ENCODE measurements at places on chromosomes 7 and 10.

- peak; percentile 86 for DNase-seq
- H3K27me3 ChIP-seq: no peaks in the 10 kb centered on the region
- no peak overlapping the region for H3K4me3 ChIP-seq
- peaks cover 44% of the 10 kb centered on the region for H3K4me1 ChIP-seq
- no peaks in the 10 kb centered on the region for H3K36me3 ChIP-seq
Measured at GRCh38 chr7:2109936-2110609, 122.7 kb downstream of the MAD1L1 start.

DNA sequence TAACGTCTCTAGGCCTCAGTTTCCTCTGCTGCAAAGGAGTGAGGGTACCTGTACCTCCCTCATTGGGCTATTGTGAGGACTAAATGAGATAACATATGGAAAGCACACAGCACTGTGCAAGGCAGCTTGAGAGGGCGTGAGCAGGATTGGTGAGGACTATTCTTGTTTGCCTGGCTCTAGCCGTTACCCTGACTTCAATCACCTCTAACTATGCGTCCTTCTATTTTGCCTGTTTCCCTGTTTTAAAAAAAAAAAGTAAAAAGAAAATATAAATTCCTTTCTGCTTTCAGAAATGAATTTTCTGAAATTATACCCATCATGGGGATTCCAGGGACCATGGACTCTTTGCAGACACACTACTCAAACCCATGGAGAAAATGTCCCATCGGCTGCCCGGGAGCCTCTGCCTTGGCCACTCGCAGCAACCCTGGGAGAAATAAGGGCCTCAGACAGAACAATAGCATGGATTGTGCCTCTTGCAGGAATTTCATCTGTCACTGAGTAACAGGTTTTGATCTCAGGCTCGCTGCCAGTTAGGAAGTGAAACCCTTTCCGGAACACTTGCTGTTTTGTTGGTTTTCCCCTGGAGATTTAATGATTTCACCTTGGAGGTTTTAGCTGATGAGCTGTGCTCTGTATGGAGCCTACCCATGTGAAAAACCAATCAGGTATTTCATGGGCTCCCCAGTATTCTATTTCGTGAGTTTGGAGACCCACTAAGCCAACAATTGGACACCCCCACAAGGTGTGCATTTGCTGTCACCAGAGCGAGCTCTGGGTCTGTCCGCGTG, 55.6 kb downstream of the STEAP1B start:
- H3K36me3 ChIP-seq: no peaks in the 10 kb centered on the region
- H3K27ac ChIP-seq: peak overlapping the region; percentile 92
- H3K27me3 ChIP-seq: no peaks in the 10 kb centered on the region
- peak; percentile 96 for DNase-seq

GRCh38 chr7:6461946-6462550, 14.3 kb upstream of the DAGLB start:
- no peak overlapping the region for H3K4me3 ChIP-seq
- H3K27me3 ChIP-seq: no peaks in the 10 kb centered on the region
- H3K36me3 ChIP-seq: peaks cover 29% of the 10 kb centered on the region
- no peak for DNase-seq
- H3K4me1 ChIP-seq: no peaks in the 10 kb centered on the region
- H3K27ac ChIP-seq: no peak overlapping the region

GRCh38 chr7:106518239-106518638, 142.7 kb downstream of the CCDC71L start:
- peaks cover under 1% of the 10 kb centered on the region for H3K4me1 ChIP-seq
- no peaks in the 10 kb centered on the region for H3K27me3 ChIP-seq
- no peak overlapping the region for H3K4me3 ChIP-seq
- H3K27ac ChIP-seq: no peak overlapping the region
- DNase-seq: no peak
- no peaks in the 10 kb centered on the region for H3K36me3 ChIP-seq

GRCh38 chr10:84308481-84309304, 19.7 kb upstream of the CCSER2 start:
- no peaks in the 10 kb centered on the region for H3K36me3 ChIP-seq
- peak overlapping the region; percentile 84 for H3K27ac ChIP-seq
- peaks cover 35% of the 10 kb centered on the region for H3K4me1 ChIP-seq
- H3K27me3 ChIP-seq: no peaks in the 10 kb centered on the region
